Activated CD4-positive, alpha-beta T cell treated with anti-CD3 and anti-CD28 coated beads for 24 hours (primary cell): ENCODE measurements at places on chromosomes 7 and 10.

- no peak for DNase-seq
These were observed 30.4 kb upstream of the SHH start for GRCh38 chr7:155842496-155843265.

GRCh38 chr7:54080971-54081370 lies 461.2 kb upstream of the VSTM2A start:
- no peak for DNase-seq

- DNase-seq = no peak
These were observed 47.9 kb downstream of the ADCY1 start for GRCh38 chr7:45622058-45622457.

GRCh38 chr7:40798613-40799012 lies 663.8 kb downstream of the SUGCT start:
- no peak for DNase-seq

DNA sequence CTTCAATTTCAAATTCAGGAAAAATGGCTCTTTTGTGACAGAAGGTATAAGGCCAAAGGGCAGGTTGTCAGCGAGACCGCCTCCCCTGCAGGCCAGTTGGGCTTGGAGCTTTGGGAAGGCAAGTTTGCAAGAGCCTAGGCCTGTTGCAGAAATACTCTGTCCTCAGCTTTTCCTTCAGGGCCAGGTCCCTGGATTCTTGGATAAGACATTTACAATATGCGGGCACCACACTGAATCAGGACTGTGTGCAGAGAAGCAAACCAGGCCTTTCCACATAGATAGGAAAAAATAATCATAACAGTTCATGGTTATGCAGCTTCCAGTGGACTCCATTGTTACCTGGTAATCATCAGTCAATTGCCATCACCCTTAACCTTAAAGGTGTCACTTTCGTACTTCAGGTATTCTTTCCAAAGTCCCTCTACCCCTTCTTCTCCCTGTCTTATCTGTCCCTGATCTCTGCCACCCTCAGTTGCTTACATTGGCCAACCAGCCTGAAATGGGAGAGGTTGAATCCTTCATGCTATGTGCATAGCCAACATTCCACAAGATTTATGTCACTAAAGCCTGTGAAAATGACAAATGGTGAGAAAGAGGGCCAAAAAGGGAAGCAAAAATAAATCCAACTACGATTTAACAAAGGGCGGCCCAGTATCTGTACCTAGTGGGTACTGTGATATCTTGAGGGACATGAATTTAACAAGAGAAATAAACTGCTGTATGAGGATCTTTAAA lies 304.5 kb upstream of the NFE2L3 start:
- DNase-seq = no peak

DNA sequence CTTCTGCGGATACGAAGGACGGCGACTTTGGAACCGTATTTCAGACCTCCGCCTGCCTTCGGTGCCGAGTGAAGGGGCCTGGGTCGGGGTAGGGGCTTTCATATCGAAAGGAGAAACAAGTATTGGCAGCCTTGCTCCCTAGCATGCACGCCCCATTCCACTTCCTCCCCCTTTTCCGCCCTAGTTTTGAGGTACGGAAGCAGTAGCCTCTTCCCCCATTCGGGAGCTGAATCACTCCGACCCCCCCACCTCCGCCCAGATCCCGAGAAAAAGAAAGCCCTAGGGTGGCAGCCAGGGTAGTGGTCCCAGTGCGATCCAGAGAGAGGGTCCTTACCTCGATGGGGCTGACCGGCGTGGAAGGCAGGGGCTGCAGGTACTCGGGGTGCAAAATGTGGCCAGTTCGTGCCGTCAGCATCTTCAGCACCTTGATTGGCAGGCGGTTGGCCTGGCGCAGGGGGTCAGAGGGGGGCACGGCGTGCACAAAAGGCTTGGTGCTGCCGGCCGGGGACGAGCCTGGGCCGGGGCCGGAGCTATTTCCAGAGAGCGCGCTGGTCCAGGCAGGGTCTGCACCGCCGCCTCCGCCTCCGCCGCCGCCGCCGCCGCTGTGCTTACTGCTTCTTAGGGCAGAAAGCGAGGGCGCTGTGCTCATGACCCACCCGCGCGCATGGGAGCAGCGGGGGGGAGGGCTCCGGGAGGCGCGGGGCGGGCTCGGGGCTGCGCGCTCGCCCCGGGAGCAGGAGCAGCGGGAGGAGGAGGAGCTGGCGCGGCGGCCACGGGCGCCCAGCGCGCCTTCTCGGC lies 594 bp downstream of the ZNF503 start:
- DNase-seq = no peak

DNA sequence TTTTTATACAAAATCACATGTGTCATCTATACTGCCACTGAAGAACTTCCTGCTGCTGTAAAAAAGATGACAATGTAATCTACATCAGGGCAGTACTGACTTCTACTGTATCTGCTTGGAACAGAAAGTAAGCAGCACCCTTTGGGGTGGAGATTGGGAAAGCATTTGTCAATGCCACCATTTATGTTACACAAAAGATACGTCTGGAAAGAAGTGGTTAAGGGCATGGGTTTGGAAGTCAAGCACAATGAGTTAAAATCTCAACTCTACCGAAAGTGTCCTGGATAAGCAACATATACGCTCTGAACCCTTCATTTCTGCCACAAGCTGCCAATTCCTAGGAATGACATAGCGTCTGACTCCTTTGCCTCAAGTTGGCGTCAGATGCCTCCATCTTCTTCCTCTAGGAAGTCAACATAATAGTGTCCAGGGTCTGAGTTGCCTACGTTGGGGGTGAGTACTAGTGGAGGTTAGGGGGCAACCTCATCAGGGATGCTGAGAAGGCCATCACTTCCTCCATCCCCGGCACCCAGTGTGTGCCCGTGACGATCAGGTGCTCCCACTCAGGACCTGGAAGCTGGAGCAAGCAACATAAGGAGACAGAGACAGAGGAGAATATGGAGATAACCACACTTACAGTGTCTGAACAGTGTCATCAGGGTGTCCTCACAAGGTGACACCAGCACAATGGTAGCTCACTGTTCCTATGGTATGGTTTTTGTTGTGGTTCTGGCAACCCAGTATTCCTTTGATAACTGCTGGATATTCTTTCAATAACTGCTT lies 58.3 kb downstream of the SGMS1 start:
- no peak for DNase-seq

DNA sequence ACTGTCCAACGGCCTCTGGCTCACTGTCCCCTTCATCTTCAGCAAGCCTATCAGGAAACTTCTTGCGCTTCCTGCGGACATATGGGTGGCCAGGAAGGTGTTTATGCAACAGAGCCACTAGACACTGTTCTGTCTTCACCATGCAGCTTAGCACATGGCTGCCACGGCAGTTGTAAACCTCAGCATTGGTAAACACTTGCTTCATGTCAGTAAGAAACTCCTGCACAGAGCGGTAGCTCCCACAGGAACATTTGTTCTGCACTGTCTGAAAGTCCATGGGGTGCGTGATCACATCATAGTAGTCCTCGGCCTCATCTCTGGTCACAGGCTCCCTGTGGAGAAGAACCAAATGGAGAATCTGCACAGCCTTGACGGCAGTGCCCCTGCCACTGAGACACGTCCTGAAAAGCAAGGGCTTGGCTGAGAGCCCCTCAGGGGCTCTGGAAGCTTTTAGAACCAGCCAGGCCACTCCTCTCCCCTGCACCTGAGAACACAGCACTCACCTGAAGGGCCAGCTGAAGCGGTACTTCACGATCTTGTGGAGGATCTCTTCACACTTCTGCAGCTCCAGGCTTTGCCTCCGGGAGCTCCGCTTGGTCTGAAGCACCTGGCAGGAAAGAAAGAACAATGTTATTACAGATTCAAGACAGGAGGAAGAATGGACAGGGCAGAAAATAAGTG lies 8.8 kb downstream of the FZD9 start:
- DNase-seq = no peak

DNA sequence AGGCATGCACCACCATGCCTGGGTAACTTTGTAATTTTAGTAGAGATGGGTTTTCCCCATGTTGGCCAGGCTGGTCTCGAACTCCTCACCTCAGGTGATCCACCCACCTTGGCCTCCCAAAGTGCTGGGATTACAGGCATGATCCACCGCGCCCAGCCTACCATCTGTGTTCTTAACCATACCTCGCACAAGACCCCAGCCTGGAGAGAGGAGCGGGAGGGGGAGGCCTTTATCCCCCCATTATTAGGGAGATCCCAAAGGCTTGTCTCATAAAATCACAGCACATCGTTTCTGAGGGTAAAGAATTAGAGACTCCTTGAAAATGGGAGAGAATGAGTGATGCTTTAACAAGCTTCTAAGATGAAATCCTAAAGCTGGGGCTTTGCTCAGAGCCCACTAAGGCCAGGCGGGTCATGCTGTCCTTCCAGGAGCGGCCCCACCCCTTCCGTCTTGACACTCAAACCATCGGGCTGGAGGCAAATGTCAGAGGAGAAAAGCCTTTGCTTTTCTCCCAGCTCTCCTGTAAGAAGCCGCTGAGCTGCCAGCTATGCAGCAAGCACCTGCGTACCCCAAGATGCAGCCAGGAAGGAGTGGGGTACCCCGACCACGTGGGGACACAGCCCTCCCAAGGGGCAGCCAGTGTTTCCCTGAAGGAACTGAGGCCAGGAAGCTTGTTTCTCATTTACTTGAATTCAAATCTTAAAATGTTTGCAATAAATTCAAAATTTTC lies 339.7 kb downstream of the PTPRN2 start:
- DNase-seq = no peak

GRCh38 chr10:117167346-117167788 lies 29.3 kb upstream of the VAX1 start:
- no peak for DNase-seq

DNA sequence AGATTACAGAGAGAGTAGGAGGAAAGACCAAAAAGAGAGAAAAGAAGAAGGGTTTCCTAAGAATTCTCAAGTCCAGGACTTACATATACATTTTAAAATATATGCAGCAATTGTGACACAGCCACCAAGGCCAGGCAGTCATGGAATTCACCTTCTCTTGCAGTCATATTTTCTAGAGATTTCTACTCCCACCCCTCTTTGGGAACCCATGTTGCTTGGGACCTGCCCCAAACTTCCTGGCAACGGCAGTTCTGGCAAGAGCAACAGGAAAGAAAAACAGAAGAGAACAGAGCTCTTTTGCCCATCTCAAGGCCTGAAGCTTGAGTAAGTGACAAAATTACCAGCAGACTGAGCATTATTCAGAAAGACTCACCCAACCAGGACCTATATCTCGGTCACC lies 128.3 kb upstream of the ASAH2 start:
- DNase-seq = no peak

DNA sequence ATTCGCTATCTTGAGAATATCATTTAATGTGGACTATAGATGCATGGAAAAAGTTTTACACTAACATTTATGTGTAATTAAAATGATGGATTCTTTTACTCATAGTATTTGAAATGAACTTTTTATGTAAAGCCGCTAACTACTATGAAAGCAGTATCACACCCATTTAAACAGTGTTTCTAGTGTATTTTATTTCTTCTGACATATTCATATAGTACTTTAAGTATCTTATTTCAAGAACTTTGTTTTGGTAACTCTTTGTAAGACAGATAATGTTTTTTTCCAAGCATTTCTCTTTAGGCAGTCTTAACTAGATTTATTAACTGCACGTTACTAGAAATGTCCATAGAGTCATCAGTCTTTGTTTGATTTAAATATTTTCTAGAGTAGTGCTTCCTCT lies 12.5 kb upstream of the ARMC3 start:
- no peak for DNase-seq

DNA sequence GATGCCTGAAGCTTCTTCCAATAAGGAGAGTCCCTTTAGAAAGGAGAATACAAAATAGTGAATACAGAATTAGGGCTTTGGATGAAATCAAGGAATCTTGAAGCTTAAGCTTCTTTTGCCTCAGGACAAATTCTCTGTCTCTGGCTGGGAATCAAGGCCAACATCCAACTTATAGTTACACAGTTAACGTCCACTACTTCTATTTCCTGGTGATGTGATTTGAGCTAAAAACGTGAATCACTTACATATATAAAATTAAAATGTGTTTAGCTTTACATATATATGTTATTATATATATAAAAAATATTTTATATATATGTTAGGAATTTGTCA lies 11.4 kb upstream of the INPP5F start:
- no peak for DNase-seq

DNA sequence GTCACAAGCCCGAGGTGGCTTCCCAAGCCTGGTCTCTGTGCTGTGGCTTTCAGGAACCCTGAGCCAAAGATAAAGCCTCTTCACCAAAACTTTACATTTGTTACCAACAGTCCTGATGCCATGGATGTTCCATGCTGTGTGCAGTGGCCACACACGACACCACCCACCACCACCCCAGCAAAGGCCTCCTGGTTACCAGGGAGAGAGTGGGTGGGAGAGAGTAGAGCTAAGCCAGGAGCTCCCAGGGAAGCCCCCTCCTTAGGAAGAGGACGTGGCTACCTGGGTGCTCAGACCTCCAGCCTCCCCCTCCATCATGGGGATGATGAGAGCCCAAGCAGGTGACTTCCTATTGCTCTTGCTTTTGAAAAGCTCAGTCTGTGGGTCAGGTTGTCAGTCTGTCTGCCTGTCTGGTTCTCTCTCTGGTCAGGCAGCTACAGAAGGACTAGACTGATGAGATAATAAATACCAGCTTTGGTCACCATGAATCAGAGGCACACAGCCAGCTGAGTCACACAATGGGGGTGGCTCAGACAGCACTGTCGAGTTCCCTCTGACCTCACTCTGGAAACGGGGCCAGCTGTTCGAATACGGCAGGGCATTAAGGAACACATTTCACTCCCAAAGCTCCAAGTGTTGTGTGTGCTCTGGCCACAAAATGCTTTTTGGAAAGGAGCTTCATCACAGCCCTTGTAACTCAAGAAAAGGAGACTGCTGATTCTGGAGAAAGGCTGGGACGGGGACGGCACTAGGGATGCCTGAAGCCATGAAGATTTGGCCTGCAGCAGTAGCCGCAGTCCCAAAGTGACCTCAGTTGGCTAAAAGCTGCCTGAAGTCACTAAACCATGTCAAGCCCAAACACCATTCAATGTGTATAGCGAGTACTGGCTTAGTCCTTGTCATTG lies 166.0 kb downstream of the FANK1 start:
- no peak for DNase-seq

DNA sequence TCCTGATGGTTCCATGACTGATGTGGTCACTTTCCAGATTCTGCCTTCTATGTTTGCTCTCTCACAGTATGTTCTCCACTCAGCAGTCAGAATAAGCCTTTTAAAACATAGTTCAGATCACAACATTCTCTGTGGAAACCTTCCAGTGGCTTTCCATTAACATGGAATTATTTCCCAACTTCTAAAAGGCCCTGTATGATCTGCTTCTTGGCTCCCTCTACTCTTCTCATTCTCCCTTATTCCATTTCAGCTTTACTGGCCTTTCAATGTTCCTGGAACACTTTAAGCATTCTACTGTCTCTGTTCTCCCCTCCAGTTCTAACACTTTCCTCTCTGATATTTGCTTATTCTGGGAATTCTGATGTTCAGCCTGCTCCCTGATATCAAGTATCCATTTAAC lies 325.6 kb downstream of the THSD7A start:
- DNase-seq = no peak

DNA sequence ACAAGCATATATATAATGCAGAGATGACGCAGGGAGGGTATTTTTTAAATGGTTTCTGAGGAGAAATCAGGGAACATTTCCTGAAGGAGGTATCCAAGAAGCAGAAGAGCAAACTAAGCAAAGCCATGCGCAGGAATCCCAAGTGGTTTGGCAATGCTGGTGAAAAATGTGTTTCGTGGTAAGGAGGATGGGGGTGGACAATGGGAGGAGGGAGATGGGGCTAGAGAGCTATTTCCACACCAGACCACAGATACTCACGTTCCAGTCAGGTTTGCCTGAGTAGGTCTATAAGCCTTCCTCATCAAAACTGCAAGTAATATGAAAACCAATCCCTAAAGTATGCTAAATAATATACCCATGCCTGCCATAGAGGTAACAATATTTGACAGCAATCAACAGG lies 223.7 kb upstream of the MKLN1 start:
- DNase-seq = no peak
